AG09309 (cell line): ENCODE measurements at places on chromosomes 2 and 18.

DNA sequence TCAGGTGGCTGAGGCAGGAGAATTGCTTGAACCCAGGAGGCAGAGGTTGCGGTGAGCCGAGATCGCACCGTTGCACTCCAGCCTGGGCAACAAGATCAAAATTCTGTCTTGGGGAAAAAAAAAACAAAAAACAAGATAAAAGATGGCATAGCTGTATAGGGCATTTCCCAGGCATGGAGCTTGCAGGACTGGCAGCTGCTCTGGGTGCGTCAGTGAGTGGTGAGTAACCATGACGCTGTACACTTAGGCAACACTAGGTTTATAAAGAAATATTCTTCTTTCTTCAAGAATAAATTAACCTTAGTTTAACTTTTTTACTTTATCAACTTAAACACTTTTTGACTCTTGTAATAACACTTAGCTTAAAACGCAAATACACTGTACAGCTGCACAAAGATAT is 15.4 kb downstream of the TGOLN2 start:
- DNase-seq, result peak; percentile 71

GRCh38 chr18:73785300-73785699 is 362.3 kb downstream of the FBXO15 start:
- peak; percentile 67 for DNase-seq

DNA sequence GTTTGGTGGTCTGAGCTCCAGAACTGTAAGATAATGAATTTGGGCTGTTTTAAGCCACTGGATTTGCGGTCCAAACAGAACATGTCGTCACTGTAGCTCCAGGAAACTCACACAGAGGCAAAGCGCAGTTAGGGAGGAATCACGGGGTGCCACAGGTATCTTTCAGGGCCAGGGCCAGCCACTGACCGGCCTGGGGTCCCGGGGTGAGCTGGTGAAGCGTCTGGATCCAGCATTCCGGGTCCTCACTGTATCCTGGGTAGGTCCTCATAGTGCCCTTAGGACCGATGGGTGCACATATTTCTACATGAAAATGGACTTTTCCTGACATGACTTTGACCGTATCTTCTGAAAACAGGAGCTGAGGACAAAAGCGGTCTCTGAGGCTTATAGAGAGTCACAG is 196.0 kb upstream of the HDAC4 start:
- no peak for DNase-seq

- DNase-seq, result no peak
Measured at GRCh38 chr2:113977660-113978523, 88.0 kb downstream of the ACTR3 start.

- DNase-seq, result no peak
Measured at GRCh38 chr2:219496825-219497494, 1.7 kb upstream of the GMPPA start.

GRCh38 chr2:16960579-16960978 is 294.9 kb upstream of the CYRIA start:
- DNase-seq, result no peak

- no peak for DNase-seq
Measured at GRCh38 chr2:150034665-150035064, 447.1 kb upstream of the MMADHC start.

DNA sequence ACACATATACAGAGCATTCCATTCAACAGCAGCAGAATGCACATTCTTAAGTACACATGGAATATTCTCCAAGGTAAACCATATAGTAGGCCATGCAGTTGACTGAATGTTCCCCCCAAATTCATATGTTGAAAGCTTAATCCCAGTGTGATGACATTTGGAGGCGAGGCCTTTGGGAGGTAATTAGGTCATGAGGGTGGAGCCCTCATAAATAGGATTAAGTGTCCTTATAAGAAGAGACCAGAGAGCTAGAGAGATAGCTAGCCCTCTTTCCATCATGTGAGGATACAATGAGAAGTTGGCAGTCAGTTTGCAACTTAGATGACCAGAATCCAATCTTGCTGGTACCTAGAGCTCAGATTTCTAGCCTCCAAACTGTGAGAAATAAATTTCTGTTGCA is 27.6 kb downstream of the TMEM185B start:
- no peak for DNase-seq

- DNase-seq, result no peak
Measured at GRCh38 chr2:42076357-42077225, 28.8 kb downstream of the PKDCC start.

GRCh38 chr18:58848685-58849084 is 16.0 kb upstream of the ZNF532 start:
- DNase-seq, result no peak

- DNase-seq, result peak; percentile 4
Measured at GRCh38 chr2:124668161-124668560, 643.1 kb downstream of the CNTNAP5 start.

GRCh38 chr18:21083017-21083416 is 28.6 kb downstream of the ROCK1 start:
- DNase-seq, result no peak

GRCh38 chr2:148108385-148108784 is 87.5 kb downstream of the MBD5 start:
- DNase-seq, result no peak

DNA sequence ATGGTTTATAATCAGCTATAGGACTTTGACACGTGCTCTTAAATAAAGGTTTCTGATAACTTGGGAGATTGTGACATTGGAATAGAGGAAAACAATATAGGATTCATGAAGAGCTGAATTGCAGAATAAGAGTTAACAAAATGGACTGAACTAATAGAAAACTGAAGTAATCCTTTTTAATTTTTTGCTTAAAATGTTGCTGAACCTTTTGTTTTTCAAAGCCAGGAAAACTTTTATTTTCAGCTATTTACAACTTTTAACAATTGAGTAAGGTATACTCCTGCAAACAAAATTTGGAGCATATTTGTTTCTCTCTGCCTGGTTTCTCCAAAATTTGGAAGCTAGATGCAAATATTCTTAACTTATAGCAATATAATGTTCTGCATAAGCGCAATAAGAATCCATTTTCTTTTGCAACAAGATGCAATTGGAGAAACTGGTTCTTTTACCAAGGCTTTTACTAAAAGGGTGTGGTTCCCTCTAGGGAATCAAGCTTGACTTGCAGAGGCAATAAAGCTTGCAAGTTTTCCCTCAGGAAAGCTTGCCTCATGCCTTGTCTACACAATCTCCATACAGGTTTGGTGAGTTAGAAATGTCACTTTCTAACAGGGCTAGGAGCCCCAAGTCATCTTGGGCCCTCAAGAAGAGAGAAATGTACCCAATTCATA is 10.3 kb upstream of the PDK1 start:
- no peak for DNase-seq

- no peak for DNase-seq
Measured at GRCh38 chr2:238098901-238099713, 1.0 kb upstream of the ESPNL start.

DNA sequence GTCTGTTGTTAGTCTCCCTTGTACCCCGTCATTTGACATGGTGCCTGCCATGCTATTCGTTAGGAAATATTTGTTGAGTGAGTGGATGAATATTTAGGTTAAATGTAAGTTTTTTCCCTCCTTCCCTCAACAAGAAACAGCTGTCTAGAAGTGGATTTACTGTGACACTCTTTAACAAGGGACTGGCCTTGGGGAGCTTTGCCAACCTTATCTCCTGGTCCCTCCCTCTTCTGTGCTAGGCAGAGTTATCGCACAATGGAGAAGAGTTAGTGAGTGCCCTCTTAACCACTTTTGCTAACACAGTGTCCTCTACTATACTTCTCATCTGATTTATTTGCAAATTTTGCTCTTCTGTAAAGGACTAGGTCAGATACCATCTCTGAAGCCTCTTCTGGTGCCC is 61.2 kb downstream of the DIS3L2 start:
- no peak for DNase-seq

DNA sequence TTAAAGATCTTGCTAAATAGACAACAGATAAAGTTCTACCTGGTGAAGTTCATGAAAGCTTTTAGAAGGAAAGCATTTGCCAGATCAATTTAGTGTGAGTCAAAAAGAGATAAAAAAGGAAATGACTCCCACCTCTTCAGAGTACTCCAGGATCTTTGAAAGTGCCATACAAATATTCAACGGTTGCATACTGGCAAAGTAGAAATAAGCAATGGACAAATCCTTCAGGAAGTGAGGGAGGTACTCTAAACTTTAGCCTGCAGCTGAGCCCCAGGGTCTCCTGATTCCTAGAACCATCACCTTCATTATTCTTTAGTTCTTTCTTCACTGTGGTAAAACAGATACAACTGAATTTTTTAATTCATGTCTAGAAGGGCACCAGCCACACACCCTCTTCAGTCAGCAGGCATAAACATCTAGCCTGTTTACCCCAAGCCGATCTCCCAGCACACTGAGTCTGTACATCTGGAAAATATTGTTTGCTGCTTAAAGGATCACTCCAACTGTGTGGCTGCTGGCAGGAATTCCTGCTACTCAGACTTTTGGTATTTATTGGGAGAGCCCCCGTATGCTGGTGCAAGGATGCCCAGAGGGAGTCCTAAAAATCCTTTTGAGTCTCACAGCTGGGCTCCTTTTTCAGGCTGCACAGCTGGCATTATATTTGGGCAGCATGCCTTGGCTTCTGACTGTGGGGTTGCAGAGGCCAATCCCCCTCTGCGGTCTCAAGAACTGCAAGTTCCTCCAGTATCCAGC is 72.3 kb upstream of the SESTD1 start:
- DNase-seq, result peak; percentile 66

GRCh38 chr2:96847586-96847985 is 3.8 kb upstream of the ANKRD23 start:
- no peak for DNase-seq

DNA sequence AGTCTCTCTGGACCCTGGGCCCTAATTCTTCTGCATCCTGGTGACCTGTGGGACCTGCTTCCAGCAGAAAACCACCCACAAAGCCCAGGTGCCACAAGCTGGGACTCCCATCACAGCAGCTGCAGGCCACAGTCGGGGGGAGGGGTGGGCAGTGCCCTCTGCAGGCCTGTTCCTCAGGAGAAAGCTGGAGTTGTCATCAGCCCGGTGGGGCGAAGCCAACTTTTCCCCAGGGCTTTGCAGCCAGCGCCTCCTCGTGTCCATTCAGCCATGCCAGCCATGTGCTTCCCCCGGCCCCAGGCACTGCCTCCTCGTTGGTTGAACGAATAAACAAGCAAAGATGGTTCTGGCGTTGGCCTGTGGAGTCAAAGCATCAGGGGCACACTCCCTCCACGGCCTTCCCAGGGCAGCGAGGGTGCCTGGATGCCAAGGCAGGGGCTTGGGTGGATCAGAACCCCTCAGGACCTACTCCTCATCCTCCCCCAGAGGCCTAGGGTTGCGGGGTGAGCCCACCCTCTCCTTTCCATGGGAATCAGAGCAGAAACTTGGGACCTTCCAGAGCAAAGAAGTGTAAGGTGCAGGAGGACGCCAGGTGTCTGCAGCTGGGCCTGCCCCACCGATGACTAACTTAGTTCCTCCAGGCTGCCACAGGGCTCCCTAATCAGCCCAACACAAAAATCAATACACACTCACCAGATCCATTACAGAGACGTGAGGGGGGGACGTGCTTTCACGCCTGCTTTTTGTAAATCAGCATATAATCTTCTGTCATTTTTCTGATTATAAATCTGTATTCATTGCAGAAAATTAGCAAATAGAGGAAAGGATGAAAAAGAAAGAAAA is 75.7 kb upstream of the RAB6C start:
- DNase-seq, result no peak

DNA sequence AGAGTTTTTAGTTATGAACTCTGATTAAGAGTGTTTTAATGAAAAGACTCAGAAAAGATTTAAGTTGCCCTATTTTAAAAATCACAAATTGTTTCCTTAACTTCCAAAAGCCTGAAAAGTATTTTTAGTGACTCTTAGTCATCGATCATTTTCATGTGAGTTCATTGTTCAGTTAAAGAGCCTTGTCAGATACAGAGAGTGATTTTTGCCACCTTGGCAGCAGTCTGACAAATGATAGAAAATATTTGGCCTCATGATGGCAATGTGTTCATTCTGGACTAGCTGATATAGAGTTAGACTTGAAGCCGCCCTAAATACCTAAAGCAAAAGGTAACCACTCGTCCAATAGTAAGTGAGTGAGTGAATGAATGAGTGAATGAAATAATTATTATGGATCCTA is 225.8 kb downstream of the CPS1 start:
- DNase-seq, result no peak

GRCh38 chr2:32172870-32173269 is 7.2 kb downstream of the SLC30A6 start:
- DNase-seq, result no peak

DNA sequence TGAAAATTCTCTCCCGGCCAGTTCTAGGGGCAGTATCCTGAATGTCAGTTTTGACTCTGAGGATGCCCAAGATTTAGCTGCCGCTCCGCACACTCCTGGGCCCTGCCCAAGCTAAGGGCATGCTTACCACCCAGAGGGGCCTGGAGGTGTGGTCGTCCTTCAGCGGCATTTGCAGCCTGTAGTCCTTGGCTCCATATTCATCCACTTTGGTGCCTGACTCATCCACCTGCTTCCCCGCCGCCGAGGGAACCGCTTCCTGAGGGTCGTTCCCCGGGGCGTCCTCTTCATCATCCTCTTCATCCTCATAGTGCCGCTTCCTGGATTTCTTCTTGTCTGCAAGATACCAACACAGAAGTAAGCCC is 577 bp downstream of the ERCC3 start:
- DNase-seq, result no peak

GRCh38 chr2:164073101-164074074 is 337.6 kb upstream of the FIGN start:
- no peak for DNase-seq

DNA sequence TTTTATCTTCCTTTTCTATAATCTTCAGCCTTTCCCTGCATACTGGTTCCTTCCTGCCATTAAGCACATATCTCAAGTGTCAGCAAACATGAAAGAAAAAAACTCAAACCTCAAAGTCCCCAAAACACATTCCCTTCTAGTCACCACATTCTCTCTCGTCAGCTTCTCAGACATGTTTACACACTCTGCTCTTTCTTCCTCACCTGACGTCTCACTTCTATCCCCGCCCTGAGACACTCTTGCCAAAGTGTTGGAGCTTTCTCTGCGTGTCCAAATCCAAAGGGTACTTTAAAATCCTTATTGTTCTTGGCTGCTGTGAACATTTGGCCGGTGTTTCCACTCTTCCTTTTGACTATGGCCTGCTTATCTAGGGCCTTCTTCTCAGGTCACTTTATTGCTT is 47.9 kb downstream of the SOX11 start:
- DNase-seq, result no peak

- DNase-seq, result no peak
Measured at GRCh38 chr2:229153267-229153666, 117.8 kb downstream of the PID1 start.

- no peak for DNase-seq
Measured at GRCh38 chr18:33532978-33533377, 45.0 kb upstream of the ASXL3 start.
